Glomerular endothelial cell (primary cell): ENCODE measurements at places on chromosomes 16 and 17. TPM values are rescaled to one million over a fixed set of nuclear protein-coding genes. Genes with fewer than 3 reads are reported as not detected.

DNA sequence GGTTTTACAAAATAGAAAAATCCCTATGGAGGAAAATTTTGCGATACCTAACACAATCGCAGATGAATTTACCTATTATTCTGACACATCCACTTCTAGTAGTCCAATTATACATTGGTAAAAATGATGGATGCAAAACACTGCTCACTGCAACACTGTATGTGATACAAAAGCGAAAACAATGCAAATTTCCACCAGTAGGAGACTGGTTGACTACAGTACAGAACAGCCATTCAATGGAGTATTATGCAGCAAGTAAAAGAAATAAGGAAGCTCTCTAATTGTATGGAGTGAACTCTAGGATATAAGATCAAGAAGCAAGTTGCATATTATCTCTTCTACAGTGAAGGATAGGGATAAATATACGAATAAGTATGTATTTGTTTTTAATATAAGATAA, 48.5 kb downstream of the SETD6 start:
- no peak for DNase-seq

- DNase-seq, result no peak
Measured at GRCh38 chr17:47834756-47835155, 3.3 kb downstream of the LRRC46 start.

DNA sequence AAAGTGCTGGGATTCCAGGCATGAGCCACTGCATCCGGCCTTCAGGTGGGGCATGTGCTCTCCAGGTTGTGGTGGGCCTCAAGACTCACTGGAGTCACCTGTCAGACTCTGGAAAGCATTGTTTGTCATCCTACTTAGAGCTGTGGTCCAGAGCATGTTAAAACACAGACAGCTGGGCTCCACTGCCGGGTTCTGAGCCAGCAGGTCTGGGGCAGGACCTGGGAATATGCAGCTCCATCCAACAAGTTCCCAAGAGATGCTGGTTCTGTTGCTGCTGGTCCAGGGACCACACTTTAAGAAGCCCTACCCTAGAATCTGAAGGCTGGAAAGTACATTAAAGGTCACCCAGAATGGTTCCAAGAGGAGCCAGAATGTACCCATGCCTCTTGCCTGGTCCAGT, 75.3 kb downstream of the GAS7 start:
- no peak for DNase-seq

DNA sequence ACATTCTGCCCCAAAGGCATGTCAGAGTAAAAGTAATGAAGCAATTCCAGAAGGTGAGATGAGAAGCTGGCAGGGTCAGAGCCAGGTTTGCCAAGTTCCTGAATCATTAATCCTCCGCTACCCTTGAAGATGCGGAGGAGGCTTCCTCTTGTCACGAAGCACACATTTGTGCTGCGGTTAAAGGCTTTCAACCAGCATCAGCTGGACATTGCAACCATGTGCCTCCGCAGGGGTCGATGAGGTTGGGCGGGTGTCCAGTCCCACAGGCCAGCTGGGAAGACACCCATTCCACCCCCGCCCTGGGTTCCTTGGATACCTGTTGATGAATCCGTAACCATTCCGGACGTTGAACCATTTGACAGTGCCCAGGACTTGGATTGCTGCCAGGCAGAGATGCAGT, 1.3 kb downstream of the YBX2 start:
- no peak for DNase-seq

The CEP112 gene
- 9.8 and 15.8 TPM in 2 replicates for total RNA-seq

The KRT15 gene
- total RNA-seq, result 3.4 and 11.4 TPM in 2 replicates

DNA sequence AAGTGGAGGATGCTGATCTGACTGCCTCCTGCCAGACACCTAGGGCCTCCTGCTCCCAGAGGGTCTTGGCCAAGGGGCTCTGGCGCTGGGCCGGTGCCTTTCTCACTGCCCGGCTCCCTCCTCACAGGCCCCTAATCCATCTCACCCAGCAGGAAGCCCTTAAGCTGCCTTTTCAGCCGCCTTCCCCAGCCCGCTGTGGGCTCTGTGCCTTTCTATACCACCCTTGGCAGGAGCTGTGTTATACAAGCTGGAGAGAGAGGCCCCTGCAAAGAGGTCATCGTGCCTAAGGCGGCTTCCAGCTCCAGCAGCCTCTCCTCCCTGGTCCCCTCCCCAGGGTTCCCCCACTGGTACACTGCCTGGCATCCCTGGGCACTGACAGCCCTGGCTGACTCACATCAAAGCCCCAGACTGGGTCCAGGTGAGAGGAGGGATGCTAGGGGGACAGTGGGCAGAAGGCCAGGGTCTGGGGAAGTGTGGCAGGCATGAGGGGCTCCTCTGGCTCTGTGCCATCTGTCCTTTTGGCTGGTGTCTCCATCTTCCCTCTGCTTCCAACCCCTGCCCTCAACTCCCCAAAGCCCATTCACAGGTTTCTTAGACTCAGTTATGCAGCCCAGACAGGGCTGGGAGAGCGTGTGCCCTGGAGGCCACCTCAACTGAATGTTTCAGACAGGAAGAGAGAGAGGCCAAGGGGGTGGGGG, 15.3 kb upstream of the FZD2 start:
- no peak for DNase-seq

- DNase-seq, result no peak
Measured at GRCh38 chr16:86835982-86836381, 257.6 kb downstream of the FOXL1 start.

DNA sequence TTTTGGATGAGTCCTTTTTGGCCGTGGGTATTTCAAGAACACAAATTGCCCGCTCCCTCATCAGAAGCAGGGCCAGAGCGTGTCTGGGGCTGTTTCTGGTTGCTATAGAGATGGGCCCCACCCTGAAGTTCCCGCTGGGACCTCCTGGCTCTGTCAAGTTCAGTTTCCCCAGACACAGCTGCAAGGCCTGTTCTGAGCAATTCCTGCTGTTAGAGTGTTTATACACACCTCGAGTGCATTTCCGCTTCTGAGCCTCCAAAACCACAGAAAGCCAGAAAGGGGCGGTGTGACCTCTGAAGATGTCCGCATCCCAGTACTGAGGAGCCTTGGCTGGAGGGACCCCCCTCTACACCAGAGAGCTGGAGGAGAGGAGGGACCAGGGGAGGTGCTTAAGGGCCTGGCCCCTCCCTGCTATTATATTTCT, 9.3 kb upstream of the WBP2 start:
- DNase-seq, result no peak

DNA sequence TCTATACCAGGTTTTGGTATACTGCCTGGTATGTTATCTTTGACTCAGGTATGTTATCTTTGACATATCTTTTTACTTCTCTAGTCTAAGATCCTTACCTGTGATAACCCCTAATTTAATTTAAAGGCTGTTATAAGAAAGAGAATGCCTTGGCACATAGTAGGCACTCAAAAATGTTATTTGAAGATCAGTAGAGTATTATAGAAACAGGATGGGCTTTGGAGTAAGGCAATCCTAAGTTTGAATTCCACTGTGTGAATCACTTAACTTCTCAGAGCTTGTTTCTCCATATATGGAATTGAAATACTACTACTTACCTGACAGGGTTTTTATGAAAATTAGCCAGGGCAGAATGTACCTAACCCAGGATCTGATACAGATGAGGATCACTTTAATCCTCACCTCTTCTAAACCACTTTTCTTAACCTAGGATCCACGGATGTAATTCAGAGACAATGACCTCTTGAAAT, 1.2 kb downstream of the BRIP1 start:
- DNase-seq, result no peak

DNA sequence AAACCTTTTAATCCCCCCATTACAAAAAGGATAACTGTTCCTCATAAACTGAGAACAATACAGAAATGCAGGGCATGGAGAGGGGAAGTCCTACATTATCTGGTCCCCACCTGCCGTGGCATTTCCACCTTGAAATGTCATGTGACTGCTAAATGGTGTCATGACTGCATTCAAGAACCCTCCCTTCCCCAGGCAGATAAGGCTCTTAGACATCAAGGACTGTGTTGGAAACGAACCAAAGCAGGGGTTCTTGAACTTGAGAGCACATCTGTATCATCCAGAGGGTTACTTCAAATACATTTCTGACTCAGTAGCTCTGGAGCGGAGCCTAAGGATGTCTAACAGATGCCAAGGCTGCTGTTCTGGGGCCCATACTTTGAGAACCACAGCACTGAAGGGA, 18.4 kb downstream of the CMTM3 start:
- DNase-seq, result no peak

DNA sequence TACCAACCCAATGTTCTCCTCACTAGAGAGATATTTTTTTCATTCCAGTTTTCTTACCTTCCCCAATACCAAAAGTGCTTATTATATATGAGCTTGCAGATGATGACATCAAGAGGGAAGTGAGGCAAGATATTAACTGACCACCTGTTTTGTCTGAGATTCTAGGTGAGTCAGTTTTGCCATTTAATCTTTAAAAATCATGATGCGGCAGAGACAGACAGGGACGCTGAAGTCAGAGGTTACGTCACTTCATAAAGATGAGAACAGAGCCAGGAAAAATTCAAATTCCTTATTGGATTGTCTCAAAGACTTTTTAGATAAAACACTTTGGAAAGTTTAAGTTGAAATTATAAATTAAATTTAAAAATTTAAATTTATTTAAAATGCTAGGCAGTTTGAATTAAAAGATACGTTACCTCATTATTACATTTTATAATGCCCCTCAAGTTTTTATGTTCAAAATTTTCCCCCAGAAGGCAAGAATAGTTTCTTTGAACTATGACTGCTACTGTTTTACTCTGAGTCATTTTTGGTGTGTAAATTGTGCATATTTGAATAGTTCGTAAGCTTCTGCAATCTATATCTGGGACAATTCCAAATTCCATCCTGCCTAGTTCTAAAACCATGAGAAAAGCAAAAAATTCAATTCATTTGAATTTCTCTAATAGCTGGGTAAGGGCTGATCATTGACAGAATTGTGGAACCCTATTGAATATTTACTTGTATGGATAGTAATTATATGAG, 839.6 kb upstream of the GOT2 start:
- no peak for DNase-seq
